DMS79 treated with DMSO at 0.1 percent for 48 hours (cell line): ENCODE measurements at places on chromosomes 2 and 18.

- no peak for DNase-seq
Observed at GRCh38 chr2:71807581-71808451, 339.8 kb downstream of the CYP26B1 start.

- DNase-seq = no peak
Observed at GRCh38 chr2:181070119-181070835, 89.9 kb downstream of the UBE2E3 start.

DNA sequence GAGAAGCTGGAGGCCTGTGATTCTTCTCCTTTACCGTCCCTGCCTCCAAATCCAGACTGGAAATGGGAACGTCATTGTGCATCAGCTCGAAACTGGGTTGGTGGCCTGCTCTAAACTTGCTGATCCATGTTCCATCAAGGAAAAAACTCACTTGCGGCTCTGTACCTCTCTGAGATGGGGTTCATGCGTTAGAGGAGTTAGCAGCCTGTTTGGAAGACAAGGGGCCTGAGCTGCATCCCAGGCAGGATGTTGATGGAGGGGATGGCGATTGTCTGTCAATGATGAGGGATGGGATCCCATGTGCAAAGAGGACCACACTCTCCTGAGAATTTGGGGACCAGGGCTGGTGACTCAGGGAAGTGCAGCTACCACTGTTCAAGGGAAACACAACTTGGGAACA, 26.0 kb downstream of the TWIST2 start:
- DNase-seq = no peak

DNA sequence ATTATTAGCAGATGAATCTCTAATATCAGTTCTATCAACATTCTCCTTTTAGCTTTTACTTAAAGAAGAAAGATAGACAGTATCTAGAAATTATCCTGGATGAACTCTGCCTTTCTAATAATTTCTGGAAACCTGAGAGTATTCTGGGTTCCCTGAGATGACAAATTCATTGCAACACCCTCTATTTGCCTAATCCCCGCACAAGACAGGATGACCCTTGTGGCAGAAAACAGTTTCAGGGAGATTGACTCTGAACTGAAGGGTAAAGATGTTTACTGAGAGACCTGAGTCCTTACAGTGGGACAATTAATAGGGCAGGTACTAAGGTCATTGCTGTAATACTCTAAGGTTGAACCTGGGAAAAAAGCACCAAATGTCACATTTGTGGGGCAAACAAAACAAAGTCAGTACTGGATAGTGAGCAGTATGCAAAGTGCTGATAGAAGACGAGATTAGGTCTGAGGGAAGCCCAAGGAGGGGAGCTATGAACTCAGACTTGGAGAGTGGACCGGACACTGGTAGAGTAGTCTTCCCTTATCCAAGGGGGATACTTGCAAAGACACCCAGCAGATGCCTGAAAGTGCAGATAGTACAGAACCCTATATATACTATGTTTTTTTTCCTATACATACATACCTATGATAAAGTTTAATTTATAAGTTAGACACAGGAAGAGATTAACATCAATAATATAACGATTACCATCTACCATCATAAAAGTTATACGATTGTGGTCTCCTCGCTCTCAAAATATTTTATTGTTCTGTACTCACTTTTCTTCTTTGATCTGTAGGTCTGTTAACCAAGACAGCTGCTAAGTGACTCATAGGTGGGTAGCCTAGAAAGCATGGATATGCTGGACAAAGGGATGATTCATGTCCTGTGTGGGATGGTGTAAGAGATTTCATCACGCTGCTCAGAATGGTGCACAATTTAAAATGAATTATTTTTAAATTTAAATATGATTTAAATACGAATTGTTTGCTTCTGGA, 148.3 kb upstream of the KLHL14 start:
- DNase-seq = no peak

- DNase-seq = no peak
Observed at GRCh38 chr2:240216167-240216566, 75.7 kb upstream of the OTOS start.

GRCh38 chr2:14716319-14716718, 83.8 kb downstream of the LRATD1 start:
- DNase-seq = no peak

GRCh38 chr2:85191157-85191556, 58.0 kb downstream of the TCF7L1 start:
- DNase-seq = no peak
